ENCODE measurements at places on chromosomes 12 and 14.

DNA sequence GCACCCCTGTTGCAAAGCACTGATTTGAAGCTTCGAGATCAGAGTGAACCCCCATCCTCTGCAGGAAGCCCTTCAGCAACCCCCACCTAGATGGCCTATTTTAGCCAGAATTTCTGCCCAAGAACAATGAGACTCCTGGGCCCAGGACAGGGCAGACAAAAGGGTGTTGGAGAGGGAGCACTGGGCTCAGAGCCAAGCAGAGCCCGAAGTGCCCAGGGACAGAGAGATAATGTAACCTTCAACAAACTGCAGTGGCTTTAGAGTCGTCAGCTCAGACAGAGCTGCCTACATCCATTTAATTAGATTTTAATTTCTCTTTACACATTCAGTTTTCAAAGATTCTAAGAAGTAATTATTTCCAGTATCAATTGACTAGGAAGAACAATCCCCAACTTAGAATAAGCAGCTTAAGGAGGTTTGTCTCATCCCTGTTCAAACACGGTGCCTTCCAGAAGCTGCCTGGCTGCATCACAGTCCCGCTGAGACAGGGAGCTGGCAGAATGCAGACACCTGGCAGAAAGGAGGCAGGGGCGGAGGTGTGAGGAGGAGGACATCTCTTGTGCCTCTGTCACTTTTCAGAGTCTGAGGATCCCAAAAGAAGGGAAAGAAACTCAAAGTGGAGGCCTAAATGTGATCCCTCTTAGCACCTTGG lies 504.9 kb upstream of the CCDC196 start:
- DNase-seq = no peak

DNA sequence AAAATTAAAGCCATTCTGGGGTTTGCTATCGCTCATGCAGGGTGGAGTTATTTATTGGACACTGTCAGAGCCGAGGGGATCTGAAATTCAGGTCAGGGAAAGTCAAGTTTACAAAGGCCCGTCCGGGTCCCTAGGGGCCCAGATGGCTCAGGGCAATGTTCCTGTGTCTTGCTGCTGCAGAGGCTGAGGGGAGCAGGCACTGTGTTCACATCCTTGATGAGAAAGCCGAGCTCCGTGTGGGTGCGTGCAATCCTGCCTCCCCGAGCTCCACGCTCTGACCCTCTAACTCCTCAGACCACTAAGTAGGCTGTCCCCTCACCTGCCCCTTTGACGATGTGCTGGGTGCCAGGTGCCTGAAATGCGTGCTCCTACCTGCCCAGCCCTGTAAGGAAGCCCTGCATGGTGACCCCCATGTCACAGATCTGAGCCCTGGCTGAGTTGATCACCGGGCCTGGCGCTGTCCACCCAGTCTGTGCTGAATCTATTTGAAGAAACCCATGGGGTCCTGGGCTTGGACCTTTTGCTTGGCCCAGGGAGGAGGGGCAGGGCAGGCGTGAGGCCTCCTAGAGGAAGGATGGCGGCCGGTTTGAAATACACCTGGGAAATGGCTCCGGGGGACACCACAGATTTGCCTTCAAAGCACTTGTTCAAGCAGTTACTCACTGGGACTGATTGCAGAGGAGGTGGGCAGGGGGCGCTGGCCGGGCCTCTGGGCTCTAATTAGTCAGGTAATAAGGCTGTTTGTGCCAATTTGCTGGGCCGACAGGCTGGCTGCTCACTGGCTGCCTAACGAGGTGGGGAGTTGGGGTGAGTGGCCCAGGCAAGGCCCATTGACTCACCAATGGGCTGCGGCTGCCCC lies 204.3 kb downstream of the KIF26A start:
- no peak for DNase-seq

GRCh38 chr12:66901138-66901932 lies 222.5 kb upstream of the GRIP1 start:
- no peak for DNase-seq

DNA sequence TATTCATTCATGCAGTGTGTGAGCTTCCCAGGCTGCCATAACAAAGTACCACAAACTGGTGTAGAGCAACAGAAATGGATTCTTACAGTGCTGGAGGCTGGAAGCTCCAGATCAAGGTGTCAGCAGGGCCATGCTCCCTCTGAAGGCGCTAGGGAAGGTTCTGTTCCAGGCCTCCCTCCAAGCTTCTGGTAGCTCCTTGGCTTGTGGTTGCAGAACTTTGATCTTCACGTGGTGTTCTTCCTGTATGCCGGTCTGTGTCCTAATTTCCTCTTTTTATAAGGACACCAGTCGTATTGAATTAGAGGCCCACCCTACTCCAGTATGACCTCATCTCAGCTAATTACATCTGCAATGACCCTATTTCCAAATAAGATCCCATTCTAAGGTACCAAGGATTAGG lies 3.1 kb downstream of the OTUB2 start:
- DNase-seq = no peak

DNA sequence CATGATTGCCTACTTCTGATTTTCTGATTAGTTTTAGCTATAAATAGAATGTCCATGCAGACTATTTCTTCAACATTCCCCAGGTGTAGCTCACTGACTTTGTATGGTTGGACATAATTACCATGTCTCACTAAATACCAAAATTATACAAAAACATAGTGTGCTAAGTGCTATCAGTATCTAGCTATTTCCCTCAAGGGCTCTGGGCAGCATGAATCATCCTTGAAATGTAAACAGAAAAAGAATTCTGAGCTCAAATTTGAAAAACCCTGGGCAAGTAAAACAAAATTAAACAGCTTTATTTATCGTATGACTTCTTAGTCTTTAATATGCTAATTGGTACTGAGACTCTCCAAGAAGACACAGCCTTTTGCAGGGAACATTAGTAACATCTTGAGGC lies 82.9 kb downstream of the SPATA7 start:
- DNase-seq = no peak

DNA sequence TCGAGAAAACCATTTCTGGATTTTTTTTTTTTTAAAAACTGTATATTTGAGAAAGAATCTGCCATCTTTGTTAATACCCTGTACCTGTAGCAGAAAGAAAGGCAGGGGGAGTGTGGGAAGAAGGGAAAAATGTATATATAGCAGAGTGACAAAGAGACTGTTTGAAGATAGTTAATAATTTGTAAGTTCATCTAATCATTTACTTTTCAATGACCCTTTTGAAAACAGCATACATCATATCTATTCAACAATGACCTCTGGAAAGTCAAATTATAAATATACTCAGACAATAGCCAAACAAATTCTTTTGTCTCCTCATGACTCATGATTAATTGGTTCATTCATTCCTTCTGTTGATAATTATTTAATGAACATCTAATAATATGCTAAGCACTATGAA lies 10.9 kb upstream of the CPM start:
- DNase-seq = no peak

GRCh38 chr12:104703372-104703771 lies 246.6 kb downstream of the CHST11 start:
- DNase-seq = no peak

GRCh38 chr14:74509587-74510222 lies 16.1 kb downstream of the ISCA2 start:
- no peak for DNase-seq

DNA sequence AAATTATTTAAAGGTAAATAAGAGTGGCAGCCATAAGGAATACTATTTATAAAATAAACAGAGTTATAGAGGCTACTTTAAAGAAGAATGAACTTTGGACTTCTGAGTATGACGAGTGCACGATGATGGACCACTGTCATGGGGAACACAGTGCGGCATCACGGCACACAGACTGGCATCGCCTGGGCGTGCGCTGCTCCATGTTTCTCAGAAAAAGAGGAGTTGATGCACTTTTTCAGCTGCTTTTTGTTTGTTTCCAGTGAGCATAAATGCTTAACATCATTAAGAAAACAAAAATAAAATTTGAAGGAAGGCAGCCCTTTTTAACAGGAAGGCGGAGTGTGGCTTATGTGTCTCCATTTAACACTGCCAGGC lies 23.3 kb upstream of the EAPP start:
- no peak for DNase-seq

DNA sequence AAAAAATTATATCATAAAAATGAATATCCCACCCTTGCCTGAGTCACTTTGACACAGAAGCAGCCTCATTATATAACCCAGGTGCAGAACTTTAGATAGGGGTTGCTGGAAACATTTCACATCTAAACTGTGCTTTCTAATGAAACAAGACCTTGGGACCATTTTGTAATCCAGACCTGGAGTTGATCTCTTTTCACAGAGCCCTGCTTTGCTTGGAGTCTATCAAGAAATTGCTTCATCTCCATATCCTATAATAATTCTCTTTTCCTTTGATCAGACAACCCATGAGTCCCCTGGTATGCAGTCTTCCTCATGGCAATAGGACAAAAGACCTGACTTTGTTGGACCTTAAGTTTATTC lies 76.3 kb downstream of the HSD17B6 start:
- no peak for DNase-seq

GRCh38 chr12:99618657-99619056 lies 28.9 kb upstream of the GARIN6 start:
- no peak for DNase-seq

- no peak for DNase-seq
Observed at GRCh38 chr12:90823859-90824258, 131.1 kb downstream of the CCER1 start.

- DNase-seq = no peak
Observed at GRCh38 chr14:68551045-68551683, 241.7 kb downstream of the ZFP36L1 start.

DNA sequence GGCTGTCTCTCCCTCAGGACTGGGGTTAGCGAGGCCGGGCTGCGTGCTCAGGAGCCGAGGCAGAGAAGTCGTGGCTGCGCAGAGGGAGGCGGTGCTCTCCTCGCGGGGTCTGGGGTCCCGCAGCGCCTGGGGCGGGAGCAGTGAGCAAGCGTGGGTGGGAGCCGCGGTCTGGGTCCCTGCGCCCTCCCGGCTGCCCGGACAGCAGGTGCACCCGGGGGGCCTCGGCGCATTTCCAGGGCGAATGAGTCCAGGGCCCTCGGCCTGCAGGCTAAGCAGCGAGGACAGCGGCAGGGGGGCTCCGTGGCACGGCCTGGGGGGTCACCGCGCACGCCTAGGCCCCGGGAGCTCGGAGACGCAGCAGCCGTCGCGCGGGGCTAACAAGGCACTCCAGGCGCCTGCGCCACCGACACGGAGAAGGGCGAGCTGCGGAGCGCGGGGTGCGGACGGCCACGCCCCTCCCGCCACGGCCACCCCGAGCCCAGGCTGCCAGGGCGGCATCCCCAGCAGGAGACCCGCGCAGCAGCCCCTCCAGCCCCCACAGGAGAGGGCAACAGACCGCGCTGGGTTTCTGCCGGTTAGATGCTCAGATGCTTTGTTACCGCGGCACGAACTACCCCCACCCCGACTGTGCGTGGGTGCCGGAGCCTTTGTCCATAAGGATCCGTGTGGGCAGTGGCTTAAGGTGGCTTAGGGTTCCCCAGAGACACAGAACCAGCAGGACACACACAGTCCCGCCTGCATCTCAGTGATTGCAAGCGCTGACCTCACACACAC lies 117.7 kb upstream of the C14orf180 start:
- no peak for DNase-seq

DNA sequence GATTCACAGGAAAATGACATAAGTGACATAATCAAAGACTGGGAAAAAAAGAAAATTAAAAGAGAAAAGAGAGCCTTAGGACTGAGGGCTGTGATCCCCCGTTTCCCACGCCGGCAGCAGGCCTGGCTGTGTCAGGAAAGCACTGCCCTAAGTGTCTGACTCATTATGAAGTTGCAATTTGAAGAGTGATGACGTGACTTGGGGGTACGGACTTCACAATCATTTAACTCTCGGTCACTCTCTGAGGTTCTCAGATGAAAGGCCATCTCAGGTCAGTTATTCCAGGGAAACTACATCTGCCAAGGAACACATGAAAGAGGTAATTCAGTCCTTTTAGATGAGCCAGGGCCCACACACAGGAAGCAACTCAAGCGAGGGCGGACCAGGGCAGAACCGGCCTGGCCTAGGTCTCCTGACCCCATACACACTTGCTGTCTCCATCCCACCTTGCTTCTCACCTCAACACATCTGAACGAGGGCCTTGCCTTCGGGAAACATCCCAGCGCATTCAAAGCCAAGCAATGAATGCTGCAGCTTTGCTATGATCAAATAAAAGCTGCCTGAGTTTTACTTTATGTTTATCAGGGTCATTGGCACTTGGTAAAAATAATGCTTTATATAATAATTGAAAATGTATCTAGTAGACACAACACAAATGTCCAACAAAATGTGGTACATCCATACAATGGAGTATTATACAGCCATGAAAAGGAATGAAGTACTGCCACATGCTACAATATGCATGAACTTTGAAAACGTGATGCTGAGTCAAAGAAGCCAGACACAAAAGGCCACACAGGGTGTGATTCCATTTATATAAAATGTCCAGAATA lies 2.7 kb downstream of the SSH1 start:
- DNase-seq = no peak

DNA sequence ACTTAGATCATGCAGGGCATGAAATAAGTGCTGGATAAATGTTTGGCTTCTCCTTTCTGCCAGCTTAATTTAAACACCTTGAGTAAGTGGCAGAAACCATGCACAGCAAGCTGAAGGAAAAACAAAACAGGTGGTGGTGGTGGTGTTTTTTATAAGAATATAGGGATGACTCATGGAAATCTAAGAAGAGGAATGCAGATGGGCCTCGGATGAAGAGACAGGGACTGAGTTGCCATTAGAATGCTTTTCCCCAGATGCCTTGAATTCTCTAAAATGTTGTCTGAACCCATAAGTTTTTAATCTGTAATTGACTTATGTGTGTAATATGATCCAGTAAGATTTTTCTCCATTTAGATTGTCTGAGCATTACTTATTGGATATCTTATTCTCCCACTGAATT lies 93.1 kb upstream of the ZDHHC17 start:
- DNase-seq = no peak

GRCh38 chr12:97800561-97800960 lies 338.0 kb downstream of the RMST start:
- no peak for DNase-seq

DNA sequence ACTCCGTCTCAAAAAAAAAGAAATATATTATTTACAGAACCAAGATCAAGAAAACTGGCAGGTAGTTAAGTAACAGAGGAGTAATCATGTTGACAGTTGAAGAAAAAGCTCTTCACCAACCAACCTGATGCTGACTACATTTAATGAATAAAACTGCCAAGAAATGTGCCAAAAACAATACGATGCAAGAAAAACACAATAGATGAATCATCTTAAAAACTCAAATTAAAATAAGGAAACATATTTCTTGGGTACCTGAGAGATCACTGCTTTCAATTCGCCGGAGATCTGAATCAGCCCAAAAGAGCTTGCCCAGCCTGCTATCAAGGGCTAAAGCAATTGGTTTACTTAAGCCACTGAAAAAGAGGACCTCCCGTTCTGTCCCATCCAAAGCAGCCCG lies 76.4 kb downstream of the BCL2L14 start:
- DNase-seq = no peak

GRCh38 chr14:104978746-104979691 lies 845 bp upstream of the AHNAK2 start:
- DNase-seq = no peak

DNA sequence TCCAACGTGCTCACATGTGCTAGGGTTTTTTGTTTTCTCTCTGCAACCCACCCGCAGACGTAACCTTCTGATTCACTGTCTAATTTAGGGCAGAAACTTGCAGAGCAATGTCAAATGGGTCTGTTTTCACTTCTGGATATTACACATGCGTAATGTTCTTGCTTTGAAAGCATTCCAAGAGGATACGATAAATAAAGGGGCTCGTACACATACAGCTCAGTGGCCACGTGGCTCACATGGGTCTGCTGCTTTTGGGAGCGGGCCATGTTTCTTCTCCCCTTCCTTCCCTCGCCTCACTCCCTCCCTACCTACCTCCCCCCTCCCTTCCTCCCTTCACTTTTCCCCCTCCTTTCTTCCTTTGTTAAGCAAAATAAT lies 23.4 kb downstream of the CACNA1C start:
- no peak for DNase-seq
